ENCODE measurements at places on chromosomes 12 and 14.

DNA sequence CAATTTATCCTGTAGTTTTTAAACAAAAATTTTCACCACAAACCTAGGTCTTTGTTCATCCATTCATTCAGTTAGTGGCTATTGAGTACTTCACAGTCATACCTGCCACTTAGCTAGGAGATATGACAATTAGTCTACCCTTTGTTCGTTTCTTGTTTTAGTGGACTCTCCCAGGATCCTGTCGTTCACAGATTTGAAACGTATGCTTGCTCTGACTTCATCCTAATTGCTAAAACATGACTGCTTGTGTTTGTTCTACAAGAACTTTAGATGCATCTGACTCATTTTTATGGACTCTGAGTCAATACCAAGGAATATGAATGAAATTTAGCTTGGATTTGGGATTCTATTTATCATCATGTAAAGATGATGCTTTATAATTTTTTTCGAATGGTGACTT is 69.5 kb downstream of the TBC1D30 start:
- no peak for DNase-seq

DNA sequence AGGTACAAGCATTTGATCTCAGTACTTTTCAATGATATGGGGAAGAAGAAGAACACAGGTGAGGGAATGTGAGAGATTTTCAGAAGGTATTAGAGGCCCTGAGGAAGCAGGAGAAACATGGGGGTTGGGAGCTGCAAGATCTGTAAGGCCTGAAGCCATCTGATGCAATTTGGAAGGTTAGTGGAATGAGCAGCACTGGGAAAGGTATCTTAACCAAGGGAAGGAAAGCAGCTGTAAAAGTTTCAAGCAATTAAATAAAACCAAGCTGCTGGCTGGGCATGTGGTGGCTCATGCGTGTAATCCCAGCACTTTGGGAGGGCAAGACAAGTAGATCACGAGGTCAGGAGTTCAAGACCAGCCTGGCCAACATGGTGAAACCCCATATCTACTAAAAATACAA is 104.4 kb upstream of the PARP11 start:
- DNase-seq: no peak

- DNase-seq: no peak
These were observed 841.7 kb downstream of the NRXN3 start for GRCh38 chr14:79011920-79012204.

GRCh38 chr12:28882444-28882843 is 266.6 kb upstream of the FAR2 start:
- DNase-seq: no peak

GRCh38 chr12:56716458-56716857 is 8.6 kb downstream of the NACA start:
- no peak for DNase-seq

GRCh38 chr12:90322006-90322405 is 613.4 kb upstream of the ATP2B1 start:
- no peak for DNase-seq

DNA sequence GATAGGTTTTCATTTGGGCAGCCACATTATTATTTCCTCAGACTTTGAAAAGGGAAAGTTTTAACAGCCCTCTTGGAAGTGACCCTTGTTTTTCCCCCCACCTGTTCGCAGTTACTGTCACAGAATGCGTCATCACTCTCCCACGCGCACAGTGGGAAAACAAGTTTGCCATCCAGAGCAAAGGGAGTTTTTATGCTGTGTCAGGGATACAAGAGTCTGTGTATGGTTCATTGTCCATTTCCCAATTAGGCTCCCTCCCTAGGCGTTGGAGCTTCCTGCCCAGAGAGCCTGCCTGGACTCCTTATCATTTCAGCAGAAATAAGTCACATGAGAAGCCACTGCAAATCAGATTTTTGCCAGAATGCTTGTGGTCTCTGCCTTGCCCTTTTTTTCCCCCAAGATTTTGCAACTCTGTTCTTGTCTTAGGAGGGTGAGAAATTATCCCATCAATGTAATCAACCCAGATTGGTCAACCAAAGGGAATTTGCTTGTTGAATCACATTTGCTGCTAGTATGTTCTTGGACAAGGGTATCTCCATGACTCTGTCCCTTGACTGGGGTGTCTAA is 104.1 kb downstream of the IGF1 start:
- DNase-seq: no peak

DNA sequence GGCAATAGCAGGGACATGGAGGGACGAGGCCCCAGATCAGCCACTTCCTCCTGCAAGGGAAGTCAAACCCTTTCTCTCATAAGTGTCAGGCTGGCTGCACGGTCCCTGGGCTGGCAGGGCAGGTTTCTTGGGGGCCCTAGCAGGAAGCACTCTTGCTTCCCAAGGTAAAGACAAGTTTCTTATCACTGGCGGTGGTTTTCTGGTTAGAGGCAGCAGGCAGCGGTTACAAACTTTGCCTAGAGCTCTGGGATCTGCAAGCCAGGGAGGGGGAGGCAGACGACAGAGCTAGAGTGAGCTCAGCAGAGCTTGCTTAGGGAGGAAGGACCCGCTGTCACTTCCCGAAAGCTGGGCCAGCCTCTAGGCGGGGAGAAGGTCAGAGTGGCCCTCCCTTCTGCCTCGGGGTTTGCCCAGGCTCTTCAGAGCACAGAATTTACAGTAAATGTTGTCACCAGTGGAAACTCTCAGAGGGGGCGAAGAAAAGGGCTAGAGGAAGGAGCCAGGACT is 20.4 kb downstream of the BATF start:
- no peak for DNase-seq
